ENCODE measurements at places on chromosomes 11 and 22.

GRCh38 chr11:110850846-110851245 lies 138.6 kb upstream of the ARHGAP20 start:
- DNase-seq: peak; percentile 28

DNA sequence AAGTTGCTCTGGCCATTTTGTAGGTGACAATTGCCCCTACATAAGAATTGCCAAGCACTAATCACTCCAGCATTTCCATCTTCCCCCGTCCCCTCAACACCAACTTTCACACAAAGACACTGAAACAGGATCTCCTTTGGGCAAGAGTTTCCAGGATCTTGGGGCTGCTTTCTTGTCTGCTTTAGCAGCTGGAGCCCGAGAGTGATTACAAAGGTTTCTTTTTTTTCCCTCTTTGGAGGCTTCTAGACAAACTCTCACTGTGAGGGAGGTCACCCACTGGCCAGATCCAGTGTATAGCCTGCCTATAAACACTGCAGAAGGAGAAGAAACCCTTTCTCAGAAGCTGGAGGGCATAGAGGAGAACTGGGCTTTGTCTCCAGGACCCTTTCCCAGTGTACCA lies 92.5 kb downstream of the APIP start:
- DNase-seq: no peak

- no peak for DNase-seq
Measured at GRCh38 chr22:25081409-25081824, 118.2 kb upstream of the CRYBB3 start.

GRCh38 chr11:127073621-127074020 lies 73.1 kb upstream of the KIRREL3 start:
- no peak for DNase-seq

- peak; percentile 76 for DNase-seq
Measured at GRCh38 chr11:35794850-35795249, 132.3 kb downstream of the TRIM44 start.

DNA sequence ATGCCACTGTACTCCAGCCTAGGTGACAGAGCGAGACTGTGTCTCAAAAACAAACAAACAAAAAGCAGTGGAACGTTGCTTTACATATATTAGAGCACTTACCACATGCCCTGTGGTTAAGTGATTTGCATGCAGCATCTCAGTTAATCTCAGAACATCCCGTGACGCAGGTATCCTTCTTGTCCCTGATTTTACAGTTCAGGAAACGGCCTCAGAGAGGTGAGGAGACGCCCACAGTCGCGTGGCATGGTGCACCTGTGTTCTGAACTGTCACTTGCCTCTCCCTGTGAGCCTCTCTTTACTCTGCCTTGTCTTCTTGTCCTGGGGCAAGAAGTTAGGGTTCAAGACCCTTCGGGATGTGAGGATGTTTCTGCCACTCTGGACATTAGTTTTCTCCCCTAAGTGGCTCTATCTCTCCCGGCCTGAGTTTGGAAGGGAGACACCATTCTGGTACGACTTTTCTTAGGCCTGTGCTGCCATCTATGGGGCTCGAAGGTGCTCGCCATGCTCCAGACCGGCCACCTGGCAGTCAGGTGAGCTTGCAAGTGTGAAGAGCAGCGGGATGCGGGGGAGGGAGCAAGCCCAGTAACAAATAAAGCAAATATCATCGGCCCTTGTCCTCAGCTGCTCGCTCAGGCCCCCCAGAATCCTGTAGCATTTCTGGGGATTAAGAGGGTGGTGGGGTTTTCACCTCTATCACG lies 25.6 kb downstream of the YWHAH start:
- no peak for DNase-seq

DNA sequence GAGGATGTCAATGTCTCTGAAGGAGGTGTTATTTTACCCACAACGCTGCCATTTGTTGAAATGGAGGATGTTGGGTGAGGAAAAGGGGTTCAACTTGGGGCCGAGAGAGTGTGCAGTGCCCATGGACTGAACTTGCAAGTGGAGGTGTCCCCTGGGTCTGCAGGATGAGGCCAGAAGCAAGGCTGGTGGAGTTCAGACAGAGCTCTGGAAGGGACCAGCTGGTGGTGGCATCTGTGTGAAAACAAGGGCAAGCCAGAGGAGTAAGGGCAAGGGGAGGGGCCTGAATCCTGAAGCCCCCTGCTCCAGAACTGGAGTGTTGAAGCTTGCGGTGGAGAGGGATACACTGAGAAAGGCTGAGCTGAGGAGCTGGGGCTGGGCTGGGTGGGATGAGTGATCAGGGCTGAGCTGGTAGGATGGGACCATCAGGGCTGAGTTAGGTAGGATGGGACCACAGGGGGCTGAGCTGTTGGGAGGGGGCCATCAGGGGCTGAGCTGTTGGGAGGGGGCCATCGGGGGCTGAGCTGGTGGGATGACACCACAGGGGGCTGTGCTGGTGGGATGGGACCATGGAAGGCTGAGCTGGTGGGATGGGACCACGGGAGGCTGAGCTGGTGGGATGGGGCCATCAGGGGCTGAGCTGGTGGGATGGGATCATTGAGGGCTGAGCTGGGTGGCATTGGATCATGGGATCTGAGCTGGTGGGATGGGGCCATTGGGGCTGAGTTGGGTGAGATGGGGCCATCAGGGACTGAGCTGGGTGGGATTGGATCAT lies 13.4 kb upstream of the CTSD start:
- DNase-seq: no peak

All from non-pigmented ciliary epithelial cell (primary cell).